ENCODE measurements at places on chromosomes 3 and 15.

DNA sequence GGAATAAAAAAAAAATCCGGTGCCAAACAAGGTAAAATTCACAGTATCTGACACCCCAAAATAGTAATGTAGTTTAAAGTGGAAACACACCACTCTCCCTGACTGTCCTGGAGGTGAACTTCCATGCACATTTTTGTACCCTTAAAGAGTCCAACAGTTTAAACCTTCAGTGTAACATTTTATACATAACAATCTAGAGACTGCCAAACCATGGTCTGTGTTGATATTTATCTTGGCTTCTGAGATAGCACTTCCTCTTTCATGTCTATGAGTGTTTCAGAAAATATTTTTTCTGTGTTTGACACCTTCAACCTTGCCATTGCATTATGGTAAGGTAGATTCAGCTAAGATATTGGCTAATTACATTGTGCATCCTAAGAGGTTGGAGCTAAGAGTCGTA, 13.9 kb downstream of the TMEM45A start:
- DNase-seq, result peak; percentile 50

DNA sequence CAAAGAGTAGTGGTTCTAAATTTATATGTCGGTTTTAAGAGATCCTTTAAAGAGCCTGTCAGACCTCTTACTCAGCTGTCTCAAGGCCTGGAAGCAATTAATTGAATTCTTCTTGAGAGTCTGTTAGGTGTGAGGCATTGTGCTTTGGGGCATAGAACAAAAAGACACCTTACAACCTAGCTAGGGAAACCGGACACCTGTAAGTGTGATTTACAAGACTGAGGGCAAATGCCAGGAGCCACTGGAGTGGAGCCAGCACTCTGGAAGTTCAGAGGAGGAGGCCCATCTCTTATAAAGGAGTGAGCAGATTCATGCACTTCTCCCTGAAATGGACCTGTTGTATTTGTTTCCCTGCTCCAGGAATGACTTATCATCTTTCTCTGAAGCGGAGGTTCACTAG, 97.7 kb upstream of the NUDT16 start:
- no peak for DNase-seq

- no peak for DNase-seq
Observed at GRCh38 chr3:185753354-185753753, 71.5 kb downstream of the IGF2BP2 start.

GRCh38 chr15:80780416-80781221, 1.4 kb downstream of the CEMIP start:
- peak; percentile 61 for DNase-seq

- DNase-seq, result no peak
Observed at GRCh38 chr3:61912158-61912557, 350.8 kb downstream of the PTPRG start.

- no peak for DNase-seq
Observed at GRCh38 chr3:23659274-23659673, 146.5 kb upstream of the UBE2E1 start.

GRCh38 chr3:61914276-61914675, 352.9 kb downstream of the PTPRG start:
- DNase-seq, result peak; percentile 35

GRCh38 chr15:99424978-99425656, 140.7 kb upstream of the MEF2A start:
- DNase-seq, result peak; percentile 83

DNA sequence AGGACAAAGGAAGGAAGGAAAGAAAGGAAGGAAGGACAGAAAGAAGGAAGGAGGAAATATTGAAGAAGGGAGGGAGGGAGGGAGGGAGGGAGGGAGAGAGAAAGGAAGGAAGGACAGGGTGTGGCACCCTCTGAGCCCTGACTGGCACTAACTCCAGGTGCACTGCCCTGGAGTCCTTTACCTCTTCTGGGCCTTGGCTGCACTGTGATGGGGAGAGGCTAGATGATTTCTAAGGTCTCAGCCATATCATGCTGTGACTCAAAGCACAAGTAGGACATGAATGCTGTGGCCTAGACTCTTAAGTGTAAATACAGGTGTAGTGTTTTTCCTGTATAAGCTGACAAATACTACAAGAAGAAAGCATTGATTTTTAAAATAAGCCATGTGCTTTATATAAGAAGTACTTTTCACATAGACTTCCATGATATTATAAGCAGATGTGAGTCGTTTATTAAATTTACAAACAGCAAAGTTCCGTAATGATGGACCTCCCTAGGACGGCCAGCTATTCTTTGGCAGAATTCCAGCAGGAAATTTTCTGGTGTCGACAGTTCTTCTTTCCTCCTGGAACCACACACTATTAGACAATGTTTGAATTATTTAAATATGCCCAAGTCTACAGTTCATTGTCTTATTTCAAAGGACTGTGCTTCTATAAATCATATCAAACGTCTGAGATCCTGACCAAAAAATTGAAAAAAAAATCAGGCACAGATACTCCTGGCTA, 213.8 kb upstream of the C2CD4B start:
- no peak for DNase-seq

DNA sequence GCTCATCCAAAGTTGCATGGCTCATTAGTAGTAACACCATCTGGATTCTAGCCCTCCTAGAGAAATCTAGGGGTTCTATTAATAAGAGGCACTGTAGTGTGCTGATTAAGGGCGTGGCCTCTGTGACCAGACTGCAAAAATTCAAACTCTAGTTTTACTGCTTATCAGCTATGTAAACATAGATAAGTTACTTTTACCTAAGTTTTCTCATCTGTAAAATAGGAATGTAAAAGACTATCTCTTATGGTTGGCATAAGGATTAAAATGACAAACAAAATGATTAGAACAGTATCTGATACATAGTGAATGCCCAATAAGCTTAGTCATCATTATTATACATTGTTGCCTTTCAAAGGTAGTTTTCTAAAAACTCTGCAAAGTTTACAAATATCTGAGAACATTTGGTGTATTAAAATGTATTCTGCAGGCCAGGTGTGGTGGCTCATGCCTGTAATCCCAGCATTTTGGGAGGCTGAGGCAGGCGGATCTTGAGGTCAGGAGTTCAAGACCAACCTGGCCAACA, 4.5 kb downstream of the PTX3 start:
- DNase-seq, result no peak

DNA sequence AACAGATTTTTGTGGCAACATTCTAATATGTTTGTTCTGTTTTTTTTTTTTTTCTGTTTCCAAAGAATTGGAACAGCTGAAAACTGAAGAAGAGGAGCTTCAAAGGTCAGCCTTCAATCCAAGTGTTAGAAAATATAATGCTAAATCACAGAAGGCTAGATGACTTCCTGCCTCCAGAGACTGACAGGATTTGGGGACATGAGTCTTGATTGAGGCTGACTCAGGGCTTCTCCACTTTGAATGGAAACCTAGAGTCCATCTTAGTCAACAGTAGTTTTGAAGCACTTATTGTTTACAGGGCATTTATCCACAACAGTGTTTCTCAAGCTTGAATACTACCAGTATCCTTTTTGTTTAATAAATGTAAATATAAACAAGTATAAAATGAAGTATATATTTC, 44.5 kb upstream of the RAD51 start:
- DNase-seq, result no peak

DNA sequence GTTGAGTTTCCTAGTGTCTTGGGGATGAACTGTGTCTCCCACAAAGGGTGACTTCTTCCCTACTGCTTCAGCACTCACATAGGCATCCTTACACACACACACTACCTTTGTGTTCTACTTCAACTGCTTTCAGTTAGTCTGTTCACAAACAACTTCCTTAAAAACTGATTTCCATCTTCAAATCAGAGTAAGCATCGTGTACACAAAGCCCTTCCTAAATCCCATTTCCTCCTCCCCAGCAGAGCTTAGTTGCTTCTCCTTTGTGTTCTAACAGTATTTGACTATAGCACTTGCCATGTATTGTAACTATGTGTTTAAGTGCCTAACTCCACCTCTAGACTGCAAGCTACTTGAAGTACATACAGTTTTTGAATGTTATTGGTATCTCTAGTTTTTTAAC, 71.7 kb downstream of the TNIK start:
- no peak for DNase-seq

DNA sequence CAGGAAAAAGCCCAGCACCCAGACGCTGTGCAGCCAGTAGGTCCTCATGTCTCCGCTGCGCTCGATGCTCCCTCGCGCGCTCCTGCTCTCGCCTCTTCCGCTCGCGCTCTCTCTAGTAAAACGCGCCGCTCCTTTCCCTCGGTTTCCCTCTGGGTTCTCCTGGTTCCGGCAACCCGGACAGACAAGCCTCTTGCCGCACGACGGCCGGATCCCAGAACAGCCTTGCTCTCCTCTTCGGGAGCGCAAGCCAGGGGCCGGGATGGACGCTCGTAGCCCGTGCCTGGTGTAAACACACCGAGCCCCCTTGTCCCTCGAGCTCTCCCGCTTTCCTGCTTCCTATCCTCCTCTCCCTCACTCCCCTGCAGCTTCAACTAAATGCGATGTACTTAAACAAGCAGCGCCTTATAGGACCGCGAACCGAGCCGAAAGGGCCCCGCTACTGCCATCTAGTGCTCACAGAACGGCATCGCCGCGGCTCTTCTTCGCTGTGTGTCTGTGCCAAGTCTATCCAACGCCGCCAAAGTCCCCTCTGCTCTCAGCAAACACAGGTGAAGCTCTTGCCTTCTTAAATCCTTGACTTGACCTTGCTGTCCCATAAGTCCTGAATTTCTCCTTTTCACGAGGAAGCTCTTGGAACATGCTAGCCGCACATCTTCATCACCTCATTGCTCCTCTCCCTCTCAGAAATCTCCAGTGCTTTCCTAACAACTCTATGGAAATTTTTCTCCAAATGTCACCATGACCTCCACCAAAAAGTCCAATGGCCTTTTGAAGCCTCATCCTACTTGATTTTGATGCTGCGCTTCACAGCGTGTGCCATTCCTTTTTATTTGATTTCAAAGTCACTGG, 1037.2 kb downstream of the IGSF11 start:
- DNase-seq, result peak; percentile 85

DNA sequence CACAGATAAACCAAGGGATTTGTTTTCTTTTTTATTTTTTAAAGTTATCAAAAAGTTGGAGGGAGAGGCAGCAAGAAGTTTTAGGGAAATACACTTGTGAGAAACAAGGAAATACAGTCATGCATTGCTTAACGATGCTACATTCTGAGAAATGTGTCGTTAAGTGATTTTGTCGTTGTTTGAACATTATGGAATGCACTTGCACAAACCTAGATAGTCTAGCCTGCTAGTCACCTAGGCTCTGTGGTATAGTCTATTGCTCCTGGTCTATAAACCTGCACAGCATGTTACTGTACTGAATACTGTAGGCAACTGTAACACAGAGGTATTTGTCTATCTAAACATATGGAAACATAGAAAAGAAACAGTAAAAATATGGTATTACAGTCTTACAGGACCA, 2.0 kb upstream of the NFKBIZ start:
- no peak for DNase-seq

DNA sequence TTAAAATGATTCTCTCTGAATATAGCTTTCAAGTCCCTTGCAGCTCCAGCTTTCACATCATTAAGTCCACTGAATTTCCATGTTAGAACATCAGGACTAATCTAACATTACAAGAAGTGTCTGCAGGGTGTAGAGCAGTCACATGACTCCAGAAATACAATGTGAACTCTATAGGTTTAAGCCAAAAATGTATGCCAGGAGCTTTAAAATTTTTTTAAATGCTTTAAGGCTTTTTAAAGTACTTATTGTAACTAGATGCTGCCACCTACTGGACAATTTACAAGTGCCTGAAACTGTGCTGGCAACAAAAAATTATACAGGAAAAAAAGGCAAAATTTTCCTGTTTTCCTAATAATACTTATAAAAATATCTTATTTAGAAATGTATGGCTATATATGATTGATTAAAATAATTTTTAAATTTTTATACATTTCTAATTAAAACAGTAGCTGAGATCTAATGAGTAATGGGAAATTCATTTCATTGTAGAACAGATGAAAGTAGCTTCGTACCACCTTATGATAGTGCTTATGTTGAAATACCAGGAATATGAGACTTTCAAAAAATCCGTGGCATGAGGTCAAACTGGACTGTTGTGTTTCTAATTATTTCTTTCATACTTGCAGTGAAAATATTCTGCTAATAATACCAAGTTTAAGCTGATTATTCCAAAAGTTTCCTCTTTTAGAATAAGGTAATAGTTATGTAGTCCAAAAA, 25.7 kb downstream of the FSIP1 start:
- DNase-seq, result peak; percentile 81

DNA sequence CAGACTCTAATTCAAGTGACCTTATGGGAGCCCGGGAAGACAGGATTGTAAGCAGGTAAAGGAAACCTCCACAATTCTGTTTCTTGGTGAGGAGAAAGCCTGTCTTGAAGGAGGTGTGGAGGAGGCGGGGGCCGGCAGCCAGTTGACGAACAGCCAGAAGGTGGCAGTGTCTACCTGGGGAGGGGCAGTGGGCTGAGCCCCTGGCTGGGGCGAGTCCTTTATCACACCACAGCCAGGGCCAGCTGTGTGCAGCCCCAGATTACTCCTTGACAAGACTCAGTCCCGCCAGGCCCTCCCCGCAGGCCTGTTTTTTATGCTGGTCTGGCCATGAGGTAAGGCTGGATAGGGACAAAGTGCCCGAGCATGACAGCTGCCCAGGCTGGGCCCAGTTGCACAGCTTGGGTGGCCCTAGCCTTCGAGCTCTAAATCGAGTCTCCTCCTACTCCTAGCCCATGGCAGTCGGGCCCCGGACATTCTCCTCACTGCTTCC, 40.9 kb upstream of the IDH2 start:
- DNase-seq, result peak; percentile 33

- no peak for DNase-seq
Observed at GRCh38 chr3:152656214-152656971, 178.5 kb upstream of the P2RY1 start.

GRCh38 chr15:78437762-78438618, at the start of gene IREB2:
IREB2 (plus strand) TSS chr15:78438216; CDS start chr15:78438338, 122 bp downstream.
- peak; percentile 99 for DNase-seq

- DNase-seq, result peak; percentile 26
Observed at GRCh38 chr3:136546720-136547119, 205.5 kb downstream of the STAG1 start.

- no peak for DNase-seq
Observed at GRCh38 chr3:42865256-42865655, 10.4 kb downstream of the CYP8B1 start.

GRCh38 chr15:67460521-67460920, 60.4 kb upstream of the C15orf61 start:
- no peak for DNase-seq

GRCh38 chr3:197062446-197062845, 32.8 kb upstream of the MELTF start:
- DNase-seq, result no peak

DNA sequence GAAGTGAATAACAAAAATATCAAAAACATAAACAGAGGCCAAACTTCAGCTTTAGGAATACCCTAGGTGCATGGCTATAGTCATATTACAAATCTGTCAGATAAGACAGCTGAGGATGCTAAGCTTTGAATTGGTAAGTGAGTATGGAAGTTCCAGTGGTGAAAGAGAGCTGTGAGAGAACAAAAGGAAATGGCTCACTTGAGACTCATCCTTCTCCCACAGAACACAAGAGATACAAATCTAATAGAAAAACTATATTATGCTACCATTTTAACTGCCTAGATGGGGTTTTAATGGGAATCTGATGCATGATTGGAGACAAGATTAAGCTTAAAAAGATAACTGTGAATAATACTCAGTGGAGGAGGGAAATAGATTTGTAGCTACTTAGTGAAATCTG, 21.5 kb upstream of the PEX5L start:
- no peak for DNase-seq

GRCh38 chr3:58529516-58530353, 7.3 kb downstream of the ACOX2 start:
- no peak for DNase-seq

- DNase-seq, result peak; percentile 22
Observed at GRCh38 chr15:96125721-96126415, 204.6 kb upstream of the NR2F2 start.
